AG09309 (cell line): ENCODE measurements at places on chromosomes 4 and X.

GRCh38 chr4:152734699-152735050, 44.9 kb downstream of the TIGD4 start:
- no peak for DNase-seq

DNA sequence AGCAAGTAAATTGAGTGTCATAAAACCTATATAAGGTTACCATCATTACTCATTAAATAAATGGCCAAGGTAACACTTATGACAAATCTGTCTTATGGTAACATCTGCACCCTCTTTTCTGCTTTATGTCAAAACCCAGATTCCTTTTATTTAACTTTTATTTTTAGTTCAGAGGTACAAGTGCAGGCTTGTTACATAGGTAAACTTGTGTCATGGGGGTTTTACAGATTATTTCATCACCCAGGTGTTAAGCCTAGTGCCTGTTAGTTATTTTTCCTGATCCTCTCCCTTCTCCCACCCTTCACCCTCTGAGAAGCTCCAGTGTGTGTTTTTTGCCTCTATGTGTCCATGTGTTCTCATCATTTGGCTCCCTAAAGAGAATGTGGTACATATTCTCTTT, 930.7 kb downstream of the CCSER1 start:
- no peak for DNase-seq

DNA sequence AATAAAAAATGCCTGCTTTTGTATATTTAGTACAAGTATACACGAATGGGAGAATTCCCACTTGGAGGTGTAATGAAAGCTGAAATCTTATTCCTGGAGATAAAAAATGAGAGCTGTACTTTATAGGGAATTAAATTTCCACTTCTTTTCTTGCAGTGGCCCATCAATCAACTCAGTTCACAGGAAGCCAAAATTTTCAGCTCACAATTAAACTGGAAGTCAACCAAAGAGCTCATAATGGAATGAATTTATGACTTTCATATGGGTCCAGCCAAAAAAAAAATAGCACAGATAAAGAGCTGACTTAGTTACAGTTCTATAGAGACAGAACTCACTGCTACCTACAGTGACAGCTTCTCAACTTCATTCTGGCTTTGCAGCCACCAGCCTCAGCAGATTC, 115.2 kb upstream of the TBC1D9 start:
- no peak for DNase-seq

GRCh38 chrX:38879631-38880220, 78.5 kb downstream of the MID1IP1 start:
- no peak for DNase-seq

GRCh38 chr4:4417886-4418285, 31.0 kb downstream of the NSG1 start:
- no peak for DNase-seq

GRCh38 chrX:125006704-125007103, 313.0 kb upstream of the TEX13C start:
- DNase-seq, result no peak
